ENCODE measurements at places on chromosomes 4 and X. TPM values are rescaled to one million over a fixed set of nuclear protein-coding genes. Genes with fewer than 3 reads are reported as not detected.

- no peak for DNase-seq
These were observed 142.0 kb downstream of the SOX3 start for GRCh38 chrX:140362861-140363260.

GRCh38 chr4:91751961-91752360 lies 551.8 kb upstream of the GRID2 start:
- no peak for DNase-seq

GRCh38 chr4:128550060-128550459 lies 259.4 kb upstream of the JADE1 start:
- DNase-seq, result no peak

DNA sequence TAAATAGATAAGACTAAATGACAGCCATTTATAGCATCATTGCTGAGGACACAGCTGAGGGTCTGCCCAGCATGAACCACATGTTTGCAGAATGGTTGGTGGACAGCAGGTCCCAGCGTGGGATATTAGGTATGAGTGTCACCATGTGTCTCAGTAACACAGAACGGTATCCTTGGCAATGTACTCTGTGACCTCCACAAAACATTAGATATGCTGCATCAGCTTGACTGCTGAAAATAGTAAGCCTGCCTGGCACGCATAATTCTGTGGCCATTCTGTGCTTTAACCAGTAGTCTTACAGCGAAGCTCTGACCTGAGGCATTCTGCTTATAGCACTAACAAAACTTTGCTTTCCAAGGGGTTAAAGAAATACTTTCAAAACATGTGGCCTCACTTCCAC lies 32.0 kb downstream of the LIMCH1 start:
- DNase-seq, result peak; percentile 3

The TMPRSS11F gene
- not detected for total RNA-seq

DNA sequence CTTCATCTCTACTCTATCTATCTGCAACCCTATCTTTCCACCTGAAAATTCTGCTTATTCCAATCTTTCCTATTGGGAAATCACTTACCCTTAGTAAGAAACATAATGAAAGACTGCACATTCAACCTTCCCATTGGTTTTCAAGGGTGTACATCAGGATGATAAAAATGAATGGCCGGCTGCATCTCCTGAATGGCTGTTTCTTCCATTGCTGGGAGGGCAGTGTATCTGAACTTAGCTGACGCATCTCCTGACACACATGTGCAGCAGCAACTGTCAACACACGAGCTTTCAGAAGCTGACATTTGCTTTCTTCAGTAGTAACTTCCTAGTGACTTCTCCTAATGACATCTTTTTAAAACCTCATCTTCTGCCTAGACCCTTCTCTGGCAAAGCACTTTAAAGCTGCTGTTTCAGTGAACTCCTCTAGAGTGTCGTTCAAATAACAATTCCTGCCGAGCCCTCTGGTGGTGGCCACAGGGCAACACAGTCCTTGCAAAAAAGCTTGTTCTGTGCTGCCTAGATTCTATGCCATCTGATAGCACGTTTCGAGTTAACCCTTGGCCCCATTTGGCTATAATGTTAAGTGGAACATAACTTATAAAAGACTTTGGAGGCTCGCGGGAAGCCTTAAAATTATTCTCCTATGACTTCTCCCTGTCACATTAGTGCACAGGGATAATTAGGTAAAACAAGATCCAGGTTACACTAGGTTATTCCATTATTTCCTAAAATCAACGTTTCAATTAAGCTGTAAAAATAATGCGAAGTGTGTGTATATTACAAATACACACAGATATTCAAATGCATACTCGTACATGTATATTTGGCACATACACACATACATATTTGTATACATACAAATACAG lies 2340.7 kb downstream of the PCDH7 start:
- DNase-seq, result no peak

DNA sequence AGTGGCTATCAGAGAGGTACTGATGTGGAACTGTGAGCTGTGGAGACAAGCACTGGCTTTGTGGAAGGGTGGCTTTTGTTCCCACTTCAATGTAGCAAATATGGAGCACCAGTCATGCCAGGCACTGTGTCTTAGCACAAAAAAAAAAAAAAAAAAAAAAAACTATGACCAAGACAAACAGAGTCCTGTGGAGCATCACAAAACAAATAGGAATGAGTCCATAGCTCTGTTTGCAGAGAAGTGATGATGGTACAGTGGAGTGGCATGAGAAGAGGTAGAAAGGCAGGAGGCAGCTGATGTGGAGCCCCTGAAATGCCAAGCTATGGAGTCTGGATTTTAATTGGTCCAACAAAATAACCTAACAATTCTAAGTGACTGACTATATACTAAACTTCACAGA lies 116.9 kb downstream of the RAB28 start:
- no peak for DNase-seq

The ZXDA gene
- 8.9 TPM for total RNA-seq

The VAMP7 gene
- total RNA-seq, result 35.6 TPM

The NDP gene
- 0.27 TPM for total RNA-seq

DNA sequence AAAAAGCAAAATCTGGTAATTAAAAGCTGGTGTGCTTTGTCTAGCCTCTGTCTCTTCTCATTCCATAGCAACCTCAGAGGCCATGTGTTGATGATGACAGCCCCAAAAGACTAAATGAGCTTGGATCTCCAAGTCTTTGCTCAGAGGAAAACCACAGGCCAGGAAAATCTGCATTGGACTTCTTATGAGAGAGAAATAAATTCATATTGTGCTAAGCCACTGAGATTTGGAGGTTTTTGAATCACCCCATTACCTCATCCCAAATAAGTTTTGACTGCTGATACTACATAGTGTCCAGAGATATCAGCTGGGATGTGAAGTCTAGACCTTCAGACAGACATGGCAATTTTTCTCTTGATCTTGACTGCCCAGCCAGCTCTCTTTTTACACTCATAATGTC lies 178.6 kb upstream of the DIPK2B start:
- DNase-seq, result no peak

The SMIM31 gene
- not detected for total RNA-seq

The KIAA1210 gene
- not detected for total RNA-seq

The PCDH11X gene
- total RNA-seq, result 27.2 TPM

The SLC10A3 gene
- total RNA-seq, result 26.7 TPM

DNA sequence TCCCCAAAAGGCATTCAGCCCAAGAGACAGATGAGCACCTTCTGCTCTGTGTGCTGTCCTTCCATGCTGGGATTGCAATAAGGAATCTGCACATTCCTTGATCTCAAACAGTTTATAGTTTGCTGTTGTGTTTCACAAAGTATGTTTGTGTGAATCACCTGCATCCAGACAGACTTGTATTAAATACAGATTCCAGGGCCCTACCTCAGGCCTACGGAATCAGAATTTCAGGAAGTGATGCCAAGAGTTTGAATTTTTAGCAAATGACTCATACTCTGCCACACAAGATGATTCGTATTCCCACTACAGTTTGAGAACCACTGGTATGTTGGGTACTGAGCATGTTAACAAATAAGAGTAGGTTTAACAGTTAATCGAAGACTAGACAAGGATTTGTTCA lies 7.0 kb downstream of the VAMP7 start:
- no peak for DNase-seq

GRCh38 chr4:73409012-73409862 lies 5.2 kb downstream of the ALB start:
- no peak for DNase-seq

GRCh38 chr4:48180234-48180633 lies 46.2 kb upstream of the TXK start:
- no peak for DNase-seq

- no peak for DNase-seq
These were observed 95.9 kb upstream of the GALNTL6 start for GRCh38 chr4:171717231-171717741.

The SPATA4 gene
- total RNA-seq, result not detected

DNA sequence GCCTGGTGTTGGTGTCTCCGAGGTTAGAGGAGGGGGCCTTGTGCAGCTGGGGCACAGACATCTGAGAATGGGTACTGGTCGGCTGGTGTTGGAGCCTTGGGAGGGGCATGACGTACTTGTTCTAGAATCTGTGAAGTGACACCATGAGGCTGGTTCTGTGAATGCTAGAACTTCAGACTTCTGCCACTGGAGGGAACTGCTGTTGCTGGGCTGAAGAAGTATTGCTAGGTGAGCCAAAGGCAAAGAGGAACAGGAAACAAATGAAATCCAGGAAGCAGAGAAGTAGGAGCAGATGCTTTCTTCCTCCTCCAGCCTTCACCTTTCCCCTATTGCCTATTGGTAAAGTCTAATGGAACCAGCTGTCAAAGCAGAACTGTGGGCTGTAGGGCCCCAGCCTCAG lies 120.9 kb upstream of the DDIT4L start:
- DNase-seq, result no peak

The FMR1NB gene
- not detected for total RNA-seq

GRCh38 chr4:120053911-120054310 lies 12.7 kb downstream of the MAD2L1 start:
- no peak for DNase-seq

The HSD17B13 gene
- 0.54 TPM for total RNA-seq

The FRMD7 gene
- 0.27 TPM for total RNA-seq

The RBMX2 gene
- 5.4 TPM for total RNA-seq

- DNase-seq, result no peak
These were observed 45.1 kb upstream of the TAPT1 start for GRCh38 chr4:16271411-16271810.

The ITM2A gene
- total RNA-seq, result 68.8 TPM

DNA sequence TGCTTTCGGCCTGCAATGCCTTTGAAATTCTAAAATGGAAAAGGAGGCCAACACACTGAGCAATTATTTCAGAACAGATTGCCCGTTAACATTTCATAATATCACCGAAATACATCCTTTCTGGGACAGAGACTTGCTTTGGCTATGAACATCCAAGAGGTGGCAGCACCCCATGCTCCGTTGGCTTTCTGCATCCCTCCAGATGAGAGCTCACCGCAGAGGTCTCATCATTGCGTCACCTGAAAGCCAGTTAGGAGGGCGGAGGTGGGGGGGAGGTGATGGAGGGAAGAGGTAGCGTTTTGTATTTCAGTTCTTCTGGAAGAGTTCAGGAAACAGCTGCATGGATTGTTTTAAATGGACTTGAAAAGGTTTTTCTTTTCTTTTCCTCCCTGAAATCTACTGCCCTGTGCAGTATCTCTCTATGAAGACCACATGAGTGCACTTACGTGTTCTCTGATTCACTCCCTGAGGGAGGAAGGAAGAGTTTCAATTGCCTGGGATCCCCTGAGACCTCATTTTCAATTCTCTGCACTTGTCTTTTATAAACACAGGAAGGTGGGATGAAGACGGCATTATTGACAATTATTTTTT lies 166.8 kb upstream of the PGRMC2 start:
- DNase-seq, result peak; percentile 49

- no peak for DNase-seq
These were observed 103.1 kb upstream of the LSM6 start for GRCh38 chr4:146072376-146072775.

DNA sequence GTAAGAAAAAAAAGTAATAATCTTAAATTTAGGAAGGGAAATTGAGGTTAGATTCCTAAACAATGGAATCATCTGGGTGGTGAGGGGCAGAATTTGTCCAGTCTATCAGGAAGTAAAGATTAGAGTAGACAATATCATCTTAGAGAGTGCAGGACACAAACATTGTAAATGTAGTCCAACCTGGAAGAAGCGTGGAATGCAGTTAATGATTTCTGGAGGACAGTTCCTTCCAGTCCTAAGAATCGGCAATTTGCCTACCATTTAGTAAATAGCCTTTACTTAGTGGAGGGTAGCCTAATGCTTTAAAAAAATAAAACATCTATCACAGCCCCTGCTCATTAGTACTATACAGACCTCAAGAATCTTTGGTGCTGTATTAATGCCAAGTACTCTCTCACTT lies 147.5 kb upstream of the TTC29 start:
- DNase-seq, result no peak

GRCh38 chr4:78667325-78667724 lies 108.8 kb upstream of the BMP2K start:
- DNase-seq, result no peak

The PDE6B gene
- total RNA-seq, result 1.8 TPM

The CT83 gene
- not detected for total RNA-seq

The CCDC158 gene
- total RNA-seq, result 2.8 TPM

The PFKFB1 gene
- not detected for total RNA-seq

The CXCR3 gene
- total RNA-seq, result 0.99 TPM

The TBC1D9 gene
- total RNA-seq, result 17.5 TPM

The COPS4 gene
- 70.7 TPM for total RNA-seq

GRCh38 chr4:80610845-80611677 lies 275.5 kb downstream of the CFAP299 start:
- no peak for DNase-seq

DNA sequence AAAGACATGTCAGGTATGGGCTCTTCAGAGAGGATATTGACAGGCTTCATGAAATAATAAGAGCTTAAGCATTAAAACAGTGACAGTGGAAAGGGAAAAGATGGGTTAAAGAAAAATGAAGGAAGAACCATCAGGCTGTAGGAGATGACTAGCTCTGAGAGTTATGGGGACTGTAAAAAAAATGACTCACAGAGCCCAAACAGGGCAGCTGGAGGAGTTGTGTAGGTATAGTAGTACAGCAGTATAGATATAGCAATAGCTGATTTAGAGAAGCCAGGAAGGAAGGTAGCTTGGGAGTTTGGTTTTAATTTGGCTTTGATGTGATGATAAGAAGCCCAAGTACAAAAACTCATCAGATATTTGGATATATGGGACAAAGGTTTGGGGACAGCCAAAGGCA lies 66.6 kb downstream of the FREM3 start:
- DNase-seq, result no peak

The KCND1 gene
- total RNA-seq, result 3.8 TPM

GRCh38 chrX:42565739-42566138 lies 212.2 kb downstream of the PPP1R2C start:
- no peak for DNase-seq

GRCh38 chrX:83008415-83008814 lies 499.7 kb upstream of the POU3F4 start:
- DNase-seq, result no peak

GRCh38 chr4:1044469-1045192 lies 33.2 kb downstream of the FGFRL1 start:
- DNase-seq, result peak; percentile 1

DNA sequence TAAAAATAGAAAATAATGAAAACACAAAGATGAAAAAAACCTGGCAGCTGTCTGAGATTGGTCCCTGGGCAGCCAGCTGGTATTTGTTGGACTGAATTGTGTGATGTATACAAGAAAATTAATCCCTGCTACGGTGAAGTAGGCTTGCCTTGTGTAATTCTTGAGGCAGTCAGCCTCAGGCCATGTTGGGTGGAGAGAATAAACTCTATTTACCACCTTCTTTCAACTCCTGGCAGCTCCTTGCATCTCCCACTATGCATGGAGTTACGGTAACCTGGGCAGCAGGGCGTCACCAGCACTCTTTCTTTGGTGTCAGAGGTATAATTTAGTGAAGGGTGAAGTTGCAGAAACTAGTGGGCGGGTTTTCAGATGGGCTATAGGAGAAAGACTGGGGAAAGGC lies 3.5 kb downstream of the SPIN2A start:
- no peak for DNase-seq

Data from thoracic aorta (tissue), 2 donors.